Lung microvascular endothelial cell (primary cell): ENCODE measurements at places on chromosomes 16 and 17.

DNA sequence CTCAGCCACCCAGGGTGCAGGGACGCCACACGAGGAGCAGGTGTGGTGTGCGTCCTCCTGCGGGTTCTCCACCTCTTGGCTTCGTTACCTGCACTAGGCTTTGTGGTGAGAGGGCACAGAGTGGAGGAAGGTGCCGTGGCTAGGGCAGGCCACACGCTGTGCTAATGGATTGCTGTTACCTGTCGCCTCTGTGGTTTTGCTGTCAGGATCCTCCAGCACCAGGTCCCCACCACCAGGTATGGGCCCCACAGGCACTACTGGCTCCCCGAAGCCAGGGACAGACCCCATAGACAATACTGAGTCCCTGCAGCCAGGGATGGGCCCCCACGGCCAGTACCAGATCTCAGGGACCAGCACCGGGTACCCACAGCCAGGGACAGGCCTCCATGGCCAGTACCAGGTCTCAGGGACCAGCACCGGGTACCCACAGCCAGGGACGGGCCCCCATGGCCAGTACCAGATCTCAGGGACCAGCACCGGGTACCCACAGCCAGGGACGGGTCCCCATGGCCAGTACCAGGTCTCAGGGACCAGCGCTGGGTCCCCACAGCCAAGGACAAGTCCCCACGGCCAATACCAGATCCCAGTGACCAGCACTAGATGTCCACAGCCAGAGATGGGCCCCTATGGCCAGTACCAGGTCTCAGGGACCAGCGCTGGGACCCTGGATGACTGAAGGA is 315.6 kb downstream of the SEC14L1 start:
- DNase-seq: no peak

DNA sequence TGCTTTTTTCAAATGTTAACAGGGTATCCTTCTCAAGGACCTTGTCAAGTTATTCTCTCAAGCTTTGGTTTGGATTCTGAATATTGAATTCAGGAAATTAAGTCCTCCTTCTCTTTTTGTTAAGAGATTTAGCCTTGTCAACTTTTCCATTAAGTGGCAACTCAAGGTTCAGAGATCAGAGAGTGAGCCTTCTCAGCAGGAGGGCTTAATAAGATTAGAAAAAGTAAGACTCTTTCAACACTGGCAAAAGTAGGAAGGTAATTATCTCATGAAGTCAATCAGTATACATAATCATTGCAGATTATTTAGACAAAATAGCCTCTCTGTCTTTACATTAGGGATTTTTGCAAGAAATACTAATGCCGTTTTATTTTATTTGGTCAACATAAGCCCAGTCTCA is 330.7 kb downstream of the KIF2B start:
- DNase-seq: no peak

GRCh38 chr16:50996830-50997186 is 154.3 kb downstream of the SALL1 start:
- no peak for DNase-seq

DNA sequence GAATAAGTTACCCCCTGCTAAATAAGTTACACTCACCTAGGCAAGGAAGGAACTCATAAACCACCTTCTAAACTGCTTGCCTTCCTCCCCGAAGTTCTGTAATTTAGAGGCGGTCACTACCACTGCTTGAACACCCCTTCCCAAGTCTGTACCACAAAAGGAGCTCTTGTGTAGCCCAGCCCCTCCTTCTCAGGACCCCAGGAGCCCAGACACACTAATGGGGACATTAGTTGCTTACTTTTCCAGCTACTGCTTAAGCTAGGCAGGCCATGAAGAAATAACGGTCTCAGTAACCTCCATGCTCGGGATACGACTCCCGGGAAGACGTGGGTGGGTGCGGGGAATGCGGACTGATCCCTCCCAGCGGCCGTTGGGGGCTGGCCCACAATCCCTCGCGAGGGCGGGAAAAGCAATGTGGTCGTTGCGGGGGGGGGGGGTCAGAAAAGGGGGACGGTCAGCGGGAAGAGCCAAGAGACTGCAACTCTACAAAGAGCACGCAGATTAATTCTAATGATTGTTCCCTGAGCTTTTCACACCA is at the start of gene TEX14:
TEX14 (minus strand) TSS at position 345 of the 538 bp plus-strand sequence. CDS start 40,044 bp downstream, outside the sequence.
- no peak for DNase-seq

- DNase-seq: no peak
These were observed 3.2 kb downstream of the PITPNA start for GRCh38 chr17:1559047-1560043.

DNA sequence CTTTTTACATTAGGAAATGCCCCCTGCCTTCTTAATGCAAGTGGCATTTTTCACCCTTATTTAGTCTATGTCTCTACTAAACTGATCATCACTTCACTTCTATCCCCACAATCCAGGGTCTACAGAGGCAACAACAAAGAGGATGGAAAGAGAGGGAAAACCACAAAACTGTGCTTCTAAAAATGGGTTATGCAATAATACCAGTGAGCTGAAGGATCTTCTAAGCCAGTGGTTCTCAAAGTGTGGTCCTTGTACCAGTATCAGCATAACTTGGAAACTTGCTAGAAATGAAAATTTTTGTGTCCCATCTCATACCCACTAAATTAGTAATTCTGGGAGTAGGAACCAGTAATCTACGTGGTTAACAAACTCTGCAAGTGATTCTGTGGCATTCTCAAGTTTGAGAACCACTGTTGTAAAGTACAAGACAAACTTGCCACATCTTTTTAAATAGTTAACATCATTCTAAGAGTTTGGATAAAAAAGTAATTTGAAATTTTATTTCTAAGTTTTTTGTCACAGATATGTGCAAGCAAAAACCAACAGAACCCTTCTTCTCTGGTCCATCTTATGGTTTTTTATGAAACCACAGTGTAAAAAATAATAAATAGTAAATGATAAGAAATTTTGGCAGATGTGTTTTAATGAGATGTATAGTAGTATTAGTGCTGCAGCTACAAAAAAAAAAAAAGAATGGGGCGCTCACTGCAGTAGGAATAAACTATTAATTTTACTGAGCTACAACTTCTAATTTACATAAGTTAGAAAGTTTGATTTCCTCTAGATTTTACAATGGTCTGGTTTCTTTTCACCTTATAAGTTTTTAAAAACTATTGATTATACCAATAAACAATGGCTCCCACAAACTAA is 16.2 kb downstream of the CDC27 start:
- no peak for DNase-seq
